ENCODE measurements at places on chromosomes 16 and 17.

DNA sequence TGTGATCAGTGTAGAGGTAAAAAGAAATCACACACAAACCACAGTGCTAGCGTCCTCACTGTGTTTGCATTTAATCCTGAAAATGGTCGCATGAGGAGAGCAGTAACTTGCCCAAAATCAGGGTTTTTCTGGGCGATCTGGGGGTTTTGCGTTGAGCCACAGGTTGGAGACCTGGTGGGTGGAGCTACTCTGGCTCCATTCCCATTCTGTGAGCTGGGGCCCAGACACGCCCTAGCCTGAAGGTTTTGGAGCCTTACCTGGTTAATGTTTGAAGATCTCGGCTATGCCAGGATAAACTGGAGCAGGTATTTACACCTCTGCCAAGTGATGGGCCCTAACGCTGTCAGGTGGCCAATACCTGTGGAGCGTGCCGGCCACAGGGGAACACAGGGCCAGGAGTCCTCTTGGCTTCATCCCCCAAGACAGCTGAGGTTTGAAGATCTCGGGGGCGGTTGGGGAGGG, 48.4 kb downstream of the MPRIP start:
- no peak for DNase-seq

- no peak for DNase-seq
Observed at GRCh38 chr16:3752984-3753383, 35.7 kb upstream of the TRAP1 start.

DNA sequence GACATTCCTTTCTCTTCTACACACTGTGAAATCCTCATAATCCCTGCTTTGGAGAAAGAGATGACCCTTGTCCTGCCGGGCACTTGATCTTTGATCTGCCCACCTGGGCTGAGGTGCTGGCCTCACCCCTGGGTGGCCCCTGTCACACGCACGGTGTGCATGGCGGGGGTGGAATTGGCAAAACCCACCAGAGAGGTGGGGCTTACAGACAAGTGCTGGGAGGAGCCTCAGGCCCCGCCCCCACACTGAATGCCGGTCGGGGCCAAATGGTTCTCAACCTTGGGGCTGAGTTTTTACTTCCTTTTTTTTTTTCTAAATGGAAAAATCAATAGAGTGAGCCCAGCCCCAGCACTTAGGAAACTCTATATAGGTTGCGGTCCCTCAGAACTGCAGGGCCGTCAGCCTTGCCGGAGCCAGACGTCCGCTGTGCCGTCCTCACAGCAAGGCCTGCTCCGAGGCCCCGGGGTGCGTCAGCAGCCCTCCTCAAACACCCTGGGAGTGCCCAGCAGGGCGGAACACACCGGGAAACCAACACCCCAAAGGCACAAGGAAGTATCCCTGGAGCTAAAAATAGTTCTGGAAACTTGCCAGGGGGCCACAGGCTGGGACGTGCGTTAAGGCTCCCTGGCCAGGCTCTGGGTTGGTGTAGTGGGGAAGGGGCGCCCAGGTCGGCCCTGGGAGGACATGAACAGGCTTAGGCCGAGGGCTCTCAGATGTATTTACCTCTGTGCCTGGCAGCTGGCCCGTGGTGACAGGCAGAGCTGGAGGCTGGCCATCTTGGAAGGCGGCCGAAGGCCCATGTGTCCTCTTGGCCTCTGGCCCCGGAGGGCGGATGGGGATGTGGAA, 11.0 kb downstream of the GPRC5C start:
- DNase-seq, result no peak

- no peak for DNase-seq
Observed at GRCh38 chr16:86504315-86505184, 5.8 kb upstream of the FOXF1 start.

GRCh38 chr17:43759836-43760235, 1.2 kb upstream of the SOST start:
- no peak for DNase-seq

DNA sequence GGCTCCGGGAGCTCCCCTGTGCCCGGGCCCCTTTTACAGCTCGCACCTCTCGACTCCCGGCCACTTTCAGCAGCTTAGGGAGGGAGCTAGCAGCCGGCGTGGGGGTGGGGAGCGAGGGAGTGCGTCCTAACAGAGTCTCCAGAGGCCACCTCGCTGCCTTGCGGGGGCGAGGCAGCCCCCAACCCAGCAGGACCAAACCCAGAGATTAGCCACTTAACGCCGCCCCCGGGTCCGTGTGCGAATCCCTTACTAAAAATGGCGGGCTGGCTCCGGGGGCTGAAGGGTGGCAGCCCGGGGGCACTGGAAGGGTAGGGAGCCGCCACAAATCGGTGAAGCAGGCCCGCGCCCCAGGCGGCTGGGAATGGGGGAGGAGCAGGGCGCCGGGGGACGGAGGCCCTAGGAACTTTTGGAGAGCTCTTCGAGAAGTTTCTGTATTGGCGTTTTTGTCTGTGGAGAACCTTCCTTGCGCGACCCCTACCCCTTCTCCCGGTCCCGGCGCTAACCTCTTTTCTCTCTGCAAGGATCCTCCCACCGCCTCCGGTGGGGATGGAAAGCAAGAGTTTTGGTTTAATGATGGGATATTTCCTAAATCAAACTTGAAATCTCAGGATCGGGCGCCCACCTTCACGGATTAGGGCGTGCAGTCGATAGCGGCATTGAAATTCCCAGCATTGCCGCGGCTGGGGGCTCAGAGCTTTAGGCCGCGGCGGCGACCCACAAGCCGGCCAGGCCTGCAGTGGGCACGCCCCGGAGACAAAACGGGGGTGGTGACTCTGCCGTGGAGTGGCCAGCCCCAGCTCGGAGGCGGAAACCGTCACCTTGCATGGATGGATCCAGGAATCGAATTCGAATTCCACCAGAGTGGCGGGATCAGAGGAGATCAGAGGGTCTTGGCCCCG, 793 bp upstream of the IRX3 start:
- DNase-seq, result no peak

DNA sequence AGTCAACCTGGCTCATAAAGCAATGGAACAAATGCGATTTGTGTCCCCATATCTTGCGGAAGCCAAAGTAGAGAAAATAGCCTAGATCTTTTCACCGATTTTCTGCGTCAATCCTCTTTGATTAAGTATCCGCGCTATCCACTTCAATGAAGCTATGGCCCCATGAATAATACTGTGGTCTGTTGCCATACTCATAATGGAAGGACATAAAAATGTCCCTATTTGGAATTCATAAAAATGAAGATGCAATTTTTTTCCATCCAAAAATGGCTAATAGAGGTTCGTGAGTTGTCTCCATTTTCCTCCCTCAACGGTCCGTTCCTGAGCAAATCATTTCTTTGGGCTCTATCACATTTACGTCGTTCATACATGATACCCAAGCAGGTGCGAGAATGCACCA, 25.4 kb upstream of the ADCY9 start:
- DNase-seq, result no peak

GRCh38 chr17:49487183-49487582, 7.9 kb upstream of the NGFR start:
- DNase-seq, result no peak

GRCh38 chr16:83059237-83059636, 432.5 kb downstream of the CDH13 start:
- no peak for DNase-seq

DNA sequence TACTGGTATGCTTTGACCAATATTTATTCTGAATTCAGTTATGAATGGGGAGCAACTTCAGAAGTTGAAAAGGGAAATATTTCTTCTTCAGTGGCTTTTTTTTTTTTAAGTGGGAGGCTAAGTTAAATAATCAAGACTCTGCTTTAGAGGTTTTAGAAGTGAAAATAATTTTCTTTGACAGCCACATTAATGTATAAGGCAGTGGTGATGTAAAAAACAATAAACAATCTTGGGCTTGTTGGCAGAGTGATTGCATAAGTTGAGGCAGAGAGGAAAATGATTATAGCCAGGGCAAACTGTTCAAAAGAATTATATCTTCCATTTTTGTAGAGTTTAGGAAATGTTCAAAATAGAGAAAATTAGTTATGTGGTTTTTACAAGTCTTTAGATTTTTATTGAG, 5.4 kb upstream of the KRT12 start:
- no peak for DNase-seq

GRCh38 chr16:78392585-78393195, 293.2 kb downstream of the WWOX start:
- DNase-seq, result no peak

DNA sequence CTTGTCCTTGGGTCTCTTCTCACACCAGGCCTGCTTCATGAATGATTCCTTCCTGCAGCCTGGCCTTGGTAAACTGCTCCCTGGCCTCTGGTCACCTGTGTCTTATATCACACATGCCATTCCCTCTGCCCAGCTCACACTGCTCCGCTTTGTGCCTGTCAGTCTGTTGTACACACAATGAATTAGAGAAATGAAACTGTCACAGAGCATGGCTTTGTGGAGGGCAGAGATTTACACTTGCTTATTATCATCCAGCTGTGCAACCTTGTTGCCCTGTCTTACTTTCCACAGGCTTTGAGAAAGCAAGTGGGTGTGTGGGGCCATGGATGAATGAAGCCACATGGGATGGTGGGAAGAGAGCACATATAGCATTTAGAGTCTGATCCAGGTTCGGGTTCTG, 22.4 kb downstream of the ALDH3A2 start:
- DNase-seq, result no peak
